RWPE2 (cell line): ENCODE measurements at places on chromosomes 13 and 19.

DNA sequence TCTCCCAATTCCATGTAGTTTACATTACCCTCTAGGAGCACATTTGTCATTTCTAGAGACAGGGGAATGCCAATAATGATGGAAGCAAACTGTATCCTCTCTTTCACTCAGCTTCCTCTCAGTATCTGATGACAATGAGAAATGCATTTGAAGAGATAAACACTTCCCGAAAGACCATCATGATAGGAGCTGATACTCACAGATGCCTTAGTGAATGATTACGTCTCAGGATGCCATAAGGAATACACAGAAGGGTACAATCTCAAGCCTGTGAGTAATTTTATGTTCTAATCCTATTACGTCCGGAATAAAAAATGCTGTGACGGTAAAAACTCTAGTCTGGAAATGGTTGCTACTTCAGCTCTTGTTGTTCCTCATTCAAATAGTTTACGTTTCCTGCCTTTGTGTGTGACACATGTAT lies 663.8 kb upstream of the MIR17HG start:
- no peak for DNase-seq

- no peak for DNase-seq
Measured at GRCh38 chr13:28316836-28317235, 178.1 kb downstream of the FLT1 start.

DNA sequence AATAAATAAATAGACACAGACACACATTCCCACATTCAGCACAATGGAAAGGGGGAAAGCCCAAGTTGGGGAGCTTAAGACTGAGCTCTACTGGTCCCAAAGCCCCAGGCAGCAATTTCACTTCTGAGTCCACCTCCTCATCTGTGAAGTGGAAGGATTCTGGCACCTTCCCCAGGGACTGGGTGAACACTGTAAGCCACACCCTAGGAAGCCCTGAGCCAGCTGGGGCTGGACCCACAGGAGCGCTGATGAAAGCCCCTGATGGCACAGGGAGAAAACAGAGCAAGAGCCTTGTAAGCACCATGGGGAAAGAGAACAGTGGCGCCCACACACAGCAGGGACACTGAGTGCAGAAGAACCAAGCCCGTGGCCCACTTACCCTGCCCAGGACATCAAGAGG lies 37.8 kb downstream of the EPS15L1 start:
- DNase-seq: no peak

DNA sequence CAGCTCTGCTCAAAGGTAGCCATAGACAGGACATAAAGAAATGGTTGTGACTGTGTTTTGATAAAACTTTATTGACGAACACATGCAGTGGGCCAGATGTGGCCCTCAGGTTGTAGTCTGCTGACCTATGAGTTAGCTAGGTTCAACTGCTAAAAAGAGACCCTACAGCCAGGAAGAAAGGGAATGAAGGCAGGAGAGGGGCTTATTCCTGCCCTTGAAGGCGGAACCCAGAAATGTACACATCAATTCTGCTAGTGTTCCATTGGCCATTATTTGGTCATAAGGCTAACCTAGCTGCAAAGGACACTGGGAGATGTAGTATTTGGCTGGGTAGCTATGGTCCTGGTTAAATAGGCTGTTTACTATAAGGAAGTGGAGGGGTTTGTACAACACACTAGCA lies 18.0 kb downstream of the APBA3 start:
- no peak for DNase-seq
